Naive B cell (primary cell): ENCODE measurements at places on chromosomes 2 and 18.

GRCh38 chr18:55425698-55426097, 162.3 kb downstream of the TCF4 start:
- no peak for DNase-seq

DNA sequence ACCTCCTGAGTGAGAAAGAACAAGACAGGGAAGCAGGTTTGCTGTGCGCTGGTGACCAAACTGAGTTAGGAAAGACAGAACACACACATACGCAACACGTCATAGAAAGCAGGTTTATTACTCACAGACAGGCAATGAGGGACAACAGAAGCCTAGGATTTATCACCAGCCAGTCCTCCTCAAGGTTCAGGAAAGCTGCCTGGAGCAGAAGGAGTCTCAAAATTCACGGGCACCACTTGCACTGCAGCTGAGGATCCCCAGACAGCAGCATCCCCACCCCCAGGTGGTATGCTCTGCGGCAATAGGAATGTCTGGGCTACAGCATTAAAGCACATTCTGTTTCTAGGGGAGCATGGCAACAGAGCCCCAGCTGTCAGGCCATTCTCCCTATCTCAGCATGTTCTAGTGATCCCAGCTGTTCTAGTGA, 284.4 kb upstream of the RGPD4 start:
- no peak for DNase-seq

DNA sequence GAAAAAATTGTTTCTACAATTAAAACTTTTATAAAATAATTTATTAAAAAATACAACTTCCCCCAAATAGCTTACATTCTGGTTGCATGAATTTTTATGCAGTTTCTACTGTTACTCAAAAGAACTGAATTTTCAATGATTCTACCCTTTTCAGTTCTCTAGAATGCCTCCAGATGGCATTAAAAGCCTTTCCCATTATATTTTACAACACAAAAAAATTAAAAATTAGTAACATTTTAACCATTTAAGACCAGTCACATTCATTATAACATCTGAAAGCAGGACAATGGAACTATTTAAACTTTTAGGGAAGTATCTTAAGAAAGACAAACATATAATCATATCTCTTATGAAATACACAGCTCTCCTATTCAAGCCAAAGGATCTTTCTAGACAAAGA, 236.0 kb upstream of the REV1 start:
- no peak for DNase-seq

GRCh38 chr2:123771928-123772632, 253.0 kb upstream of the CNTNAP5 start:
- DNase-seq: no peak

DNA sequence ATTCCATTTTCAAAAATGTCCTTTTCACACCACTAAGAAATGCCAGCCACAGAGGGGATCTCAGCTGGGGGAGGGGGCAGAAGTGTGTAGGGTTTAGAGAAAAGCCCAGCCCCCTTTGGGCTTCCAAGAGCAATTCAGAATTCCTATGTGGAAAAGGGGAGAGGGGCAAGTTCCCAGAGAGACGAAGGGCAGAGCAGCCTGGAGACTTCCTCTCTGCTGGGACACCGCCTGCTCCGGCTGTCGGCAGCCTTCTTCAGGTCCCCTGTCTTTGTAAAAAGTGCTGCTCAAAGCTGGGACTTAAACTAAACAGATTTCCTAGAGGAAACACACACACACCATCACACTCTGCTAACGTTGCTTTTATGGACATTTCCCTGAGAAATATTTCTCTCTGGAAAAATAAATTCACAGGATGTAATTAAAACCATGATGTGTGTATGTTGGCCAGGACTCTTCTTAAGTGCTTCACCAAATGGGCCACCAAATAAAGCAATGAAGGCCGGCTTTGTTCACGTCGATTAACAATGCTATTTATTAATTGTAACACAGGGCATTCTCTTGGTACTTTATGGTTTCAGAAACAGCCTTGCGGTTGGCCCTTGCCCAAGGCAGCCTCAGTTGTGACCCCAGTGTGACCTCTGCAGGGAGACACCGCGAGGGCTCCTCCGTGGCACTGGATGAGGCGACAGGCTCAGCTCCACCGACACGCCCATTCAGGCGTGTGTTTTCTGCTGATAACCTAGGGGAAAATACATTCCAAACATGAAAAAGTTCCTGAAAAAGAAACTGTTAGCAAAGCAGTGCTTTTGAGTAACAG, 5.6 kb upstream of the ASB1 start:
- no peak for DNase-seq

DNA sequence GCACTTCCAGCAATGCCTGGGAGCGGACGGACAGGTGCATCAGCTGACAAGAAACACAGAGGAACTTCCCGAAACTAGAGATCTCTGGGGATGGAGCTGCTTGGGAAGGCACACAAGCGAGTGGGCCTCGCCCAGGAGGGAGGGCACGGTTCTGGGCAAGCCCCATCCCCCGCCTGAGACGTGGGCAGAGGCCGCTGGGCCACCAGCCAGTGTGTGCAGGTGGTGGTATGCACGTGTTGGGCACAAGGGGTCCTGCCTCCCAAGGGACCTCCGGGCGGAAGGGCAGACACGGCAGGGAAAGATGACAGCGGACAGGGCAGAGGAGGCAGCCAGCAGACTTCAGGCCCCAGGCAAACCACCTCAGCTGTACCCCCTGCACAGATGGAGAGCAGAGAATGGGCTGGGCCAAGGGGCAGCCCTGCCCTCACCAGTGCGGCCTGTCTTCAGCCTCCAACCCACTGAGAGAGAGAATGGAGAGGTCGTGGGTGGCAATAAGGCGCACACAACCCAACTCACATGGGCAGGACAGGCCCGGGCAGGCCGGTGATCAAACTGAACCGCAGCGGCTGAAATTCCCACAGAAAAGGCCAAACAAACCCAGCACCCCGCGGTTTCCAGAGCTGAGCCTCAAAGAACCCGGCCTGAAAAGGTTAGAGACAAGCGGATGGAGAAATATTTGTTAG, 51.2 kb downstream of the HDAC4 start:
- no peak for DNase-seq

DNA sequence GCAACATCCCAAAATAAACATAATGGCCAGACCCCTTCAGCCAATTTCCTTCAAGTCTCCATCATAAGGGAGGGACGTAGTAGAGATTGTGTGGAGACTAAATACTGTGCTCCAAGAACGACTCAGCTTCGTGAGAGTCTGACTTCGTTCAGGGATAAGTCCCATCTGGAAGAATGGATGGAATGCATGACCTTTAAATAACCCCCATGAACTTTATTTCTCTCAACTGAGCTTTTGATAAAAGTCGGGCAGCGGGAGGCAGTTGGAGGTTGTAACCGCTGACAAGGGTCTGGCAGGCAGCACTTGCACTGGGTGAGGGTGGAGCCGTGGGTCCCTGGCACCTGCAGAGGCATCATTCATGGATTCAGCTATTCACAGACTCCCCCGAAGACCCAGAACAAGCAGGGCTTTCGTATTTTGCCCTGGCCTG, 115.9 kb downstream of the ZFP36L2 start:
- DNase-seq: no peak

GRCh38 chr2:115161081-115161770, 718.8 kb downstream of the DPP10 start:
- DNase-seq: no peak

- DNase-seq: no peak
These were observed 81.5 kb downstream of the EFEMP1 start for GRCh38 chr2:55842046-55842445.

- DNase-seq: no peak
These were observed 3.9 kb upstream of the DCTN1 start for GRCh38 chr2:74384051-74384450.

DNA sequence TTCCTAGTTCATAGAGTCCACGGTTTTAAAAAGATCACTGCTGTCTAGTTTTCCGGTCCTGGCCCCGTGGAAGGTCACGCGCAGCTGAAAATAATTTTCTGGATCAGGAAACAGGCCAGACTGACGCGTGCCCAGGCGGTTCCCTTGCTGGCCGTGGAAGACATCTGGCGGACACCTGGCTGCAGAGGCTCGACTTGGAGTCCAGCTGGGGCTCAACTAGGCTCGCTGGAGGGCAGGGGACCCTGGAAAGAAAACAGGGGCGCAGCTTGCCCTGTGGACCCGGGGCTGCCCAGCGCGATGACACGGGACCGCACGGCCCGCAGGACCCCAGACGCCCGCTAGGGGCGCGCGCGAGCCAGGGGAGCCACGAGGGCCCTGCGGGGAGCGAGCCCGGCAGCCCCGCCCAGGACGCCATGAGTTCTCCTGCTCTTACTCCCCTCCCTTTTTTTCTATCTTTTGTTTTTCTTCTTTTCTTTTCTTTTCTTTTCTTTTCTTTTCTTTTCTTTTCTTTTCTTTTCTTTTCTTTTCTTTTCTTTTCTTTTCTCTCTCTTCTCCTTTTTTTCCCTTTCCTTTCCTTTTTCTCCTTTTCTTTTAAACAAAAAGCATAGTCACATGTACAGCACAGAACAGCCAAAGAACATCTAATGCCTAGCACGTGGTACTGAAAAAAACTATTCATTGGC, 43.2 kb upstream of the UBE2F start:
- DNase-seq: peak; percentile 78

DNA sequence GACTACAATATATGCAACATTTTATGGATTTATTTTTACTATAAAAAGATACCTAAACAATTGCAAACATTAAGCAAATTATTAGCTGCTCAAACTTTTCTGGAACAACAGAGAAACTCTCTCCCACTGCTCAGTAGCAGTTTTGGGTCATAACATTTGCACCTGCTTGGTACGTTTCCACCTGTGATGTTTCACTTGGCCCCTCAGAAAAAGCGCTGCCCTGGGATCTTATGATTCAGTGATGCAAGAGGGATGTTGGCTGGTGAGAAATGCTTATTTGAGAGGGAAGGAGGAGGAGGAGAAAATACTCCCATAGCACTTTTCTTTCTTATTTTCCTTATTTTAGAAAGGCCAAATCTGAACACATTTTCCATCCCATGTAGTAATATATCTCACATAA, 9.2 kb downstream of the IRS1 start:
- no peak for DNase-seq

- no peak for DNase-seq
These were observed 1.5 kb downstream of the PROM2 start for GRCh38 chr2:95275601-95276243.

DNA sequence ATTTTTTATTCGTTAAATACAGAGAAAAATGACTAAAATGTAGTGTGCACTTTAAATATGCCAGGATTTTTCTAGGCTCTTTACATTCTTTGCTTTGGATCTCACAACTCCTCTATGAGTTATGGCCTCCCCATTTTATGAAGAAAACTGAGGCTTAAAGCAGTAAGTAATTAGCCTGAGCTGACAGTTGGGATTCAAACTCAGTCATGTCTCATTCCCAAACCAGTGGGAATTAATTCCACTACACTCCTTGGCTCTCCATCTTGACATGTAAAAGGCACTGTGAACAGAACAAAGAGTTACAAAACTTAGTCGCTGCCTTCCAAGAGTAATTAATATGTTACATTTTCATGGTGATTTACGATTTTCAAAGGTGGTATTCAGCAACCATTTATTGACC, 351.9 kb downstream of the SATB2 start:
- no peak for DNase-seq

DNA sequence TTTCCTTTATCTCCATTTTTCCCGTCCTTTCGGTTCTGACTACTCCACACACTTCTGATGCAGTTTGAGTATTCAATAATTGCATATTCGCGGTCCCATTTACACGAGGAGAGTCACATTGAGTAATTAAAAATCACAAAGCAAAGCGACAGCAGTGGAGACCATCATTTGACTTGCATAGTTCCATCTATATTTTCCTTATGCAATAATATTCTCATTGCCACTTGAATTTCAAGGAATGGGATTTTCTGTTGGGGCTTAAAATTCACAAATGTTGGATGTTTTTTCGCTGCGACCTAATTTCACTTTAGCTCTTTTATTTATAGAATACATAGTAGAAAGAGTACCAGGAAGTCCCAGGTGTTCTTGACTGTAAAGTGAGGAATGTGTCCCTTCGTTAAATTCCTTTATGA, 186.8 kb downstream of the ZEB2 start:
- DNase-seq: no peak

DNA sequence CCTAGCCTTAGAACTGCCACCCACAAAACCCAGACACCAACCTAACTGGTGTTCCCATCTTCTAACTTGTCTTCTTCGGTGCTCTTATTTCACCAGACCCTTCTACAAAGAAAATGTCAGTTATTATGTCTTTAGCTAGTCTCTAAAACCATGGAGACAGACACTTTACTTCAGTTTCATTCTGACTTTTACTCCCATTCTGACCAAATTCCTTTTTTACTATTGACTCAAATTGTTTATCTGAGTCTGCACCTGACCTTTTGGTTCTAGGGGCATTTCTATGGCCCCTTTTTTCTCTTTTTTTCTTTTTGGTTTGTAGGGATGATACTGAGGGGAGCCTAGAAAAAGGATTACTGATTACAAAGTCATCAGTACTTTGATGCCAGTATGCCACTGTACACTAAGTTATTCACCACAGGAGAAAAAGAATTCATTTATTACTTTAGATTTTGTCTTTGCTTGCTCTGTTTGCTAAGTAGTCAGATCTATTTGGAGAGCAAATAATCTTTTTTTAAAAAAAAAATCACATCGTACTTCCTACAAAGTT, 6.8 kb upstream of the SLC1A4 start:
- no peak for DNase-seq

DNA sequence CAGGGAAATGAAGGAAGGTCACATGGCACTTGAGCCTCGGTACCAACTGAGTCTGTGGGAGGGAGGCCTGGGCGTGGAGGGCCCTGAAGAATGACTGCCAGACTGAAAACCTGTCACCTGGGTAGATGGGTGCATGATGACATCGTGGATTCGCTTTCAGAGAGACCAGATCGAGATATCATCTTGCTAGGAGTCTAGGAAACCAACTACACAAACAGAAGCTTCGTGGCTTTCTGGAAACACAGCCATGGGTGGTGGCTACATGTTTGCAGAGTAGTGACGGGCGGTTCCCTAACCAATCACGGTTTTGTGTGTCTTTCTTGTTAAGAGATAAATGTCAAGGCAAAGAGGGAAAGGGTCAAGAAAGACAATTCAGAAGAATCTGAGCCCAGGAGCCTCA, 155.0 kb downstream of the EIPR1 start:
- no peak for DNase-seq

GRCh38 chr18:35641467-35641866, 59.9 kb downstream of the GALNT1 start:
- no peak for DNase-seq

DNA sequence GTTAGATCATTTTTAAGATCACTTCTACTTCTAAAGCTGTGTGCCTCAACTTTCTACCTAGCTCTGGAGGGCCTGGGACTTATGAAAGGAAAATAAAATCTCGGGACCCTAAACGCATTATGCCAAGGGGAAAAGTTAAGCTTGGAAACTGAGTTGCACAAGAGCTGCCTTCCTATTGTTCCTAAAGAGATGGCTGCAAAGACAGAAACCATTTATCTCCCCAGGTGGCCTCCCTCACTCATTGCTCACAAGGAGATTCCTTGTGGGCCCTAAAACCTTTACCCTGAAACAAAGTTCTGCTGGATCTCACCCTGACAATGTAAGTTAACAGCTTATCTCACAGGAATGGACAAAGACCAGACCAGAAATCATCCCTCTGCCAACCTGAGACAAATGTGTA, 26.8 kb downstream of the TUBB6 start:
- no peak for DNase-seq

GRCh38 chr2:44989176-44989575, 20.1 kb downstream of the SIX2 start:
- DNase-seq: no peak

- peak; percentile 34 for DNase-seq
These were observed 12.8 kb upstream of the HMSD start for GRCh38 chr18:63936156-63936931.
